ENCODE measurements at places on chromosomes 5 and 9.

- DNase-seq, result no peak
Measured at GRCh38 chr9:32524892-32525708, 896 bp downstream of the RIGI start.

- DNase-seq, result no peak
Measured at GRCh38 chr5:33933723-33934169, 2.4 kb upstream of the RXFP3 start.

DNA sequence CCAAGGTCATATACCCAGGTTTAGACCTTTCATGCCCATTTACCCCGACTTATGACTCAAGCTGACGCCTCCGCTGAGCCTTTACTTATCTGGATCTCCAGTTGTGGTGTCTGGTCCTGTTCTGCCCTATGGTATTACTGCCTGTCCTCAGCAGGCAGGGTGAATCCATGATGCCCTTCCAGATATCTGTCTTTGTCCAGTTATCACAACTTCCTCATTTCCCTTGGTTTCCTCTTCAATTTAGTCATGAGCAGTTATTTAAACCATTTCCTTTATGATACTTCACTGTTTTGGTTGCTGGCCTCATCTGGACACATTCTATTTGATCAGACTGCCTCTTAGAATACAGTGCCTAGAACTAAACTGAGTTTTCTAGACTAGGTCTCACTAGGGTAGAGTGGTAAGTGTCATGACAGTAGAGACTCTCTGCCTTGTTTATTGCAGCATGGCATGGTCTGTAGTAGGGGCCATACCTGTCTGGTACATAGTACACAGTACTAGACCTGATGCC, 93.3 kb downstream of the MELK start:
- DNase-seq, result no peak

GRCh38 chr5:76615759-76616158, 7.4 kb downstream of the F2RL2 start:
- no peak for DNase-seq

- no peak for DNase-seq
Measured at GRCh38 chr5:10988622-10989021, 227.6 kb upstream of the DAP start.

GRCh38 chr5:157463621-157464518, 3.9 kb downstream of the NIPAL4 start:
- no peak for DNase-seq

GRCh38 chr9:121220996-121221663, 19.5 kb upstream of the RAB14 start:
- DNase-seq, result no peak

DNA sequence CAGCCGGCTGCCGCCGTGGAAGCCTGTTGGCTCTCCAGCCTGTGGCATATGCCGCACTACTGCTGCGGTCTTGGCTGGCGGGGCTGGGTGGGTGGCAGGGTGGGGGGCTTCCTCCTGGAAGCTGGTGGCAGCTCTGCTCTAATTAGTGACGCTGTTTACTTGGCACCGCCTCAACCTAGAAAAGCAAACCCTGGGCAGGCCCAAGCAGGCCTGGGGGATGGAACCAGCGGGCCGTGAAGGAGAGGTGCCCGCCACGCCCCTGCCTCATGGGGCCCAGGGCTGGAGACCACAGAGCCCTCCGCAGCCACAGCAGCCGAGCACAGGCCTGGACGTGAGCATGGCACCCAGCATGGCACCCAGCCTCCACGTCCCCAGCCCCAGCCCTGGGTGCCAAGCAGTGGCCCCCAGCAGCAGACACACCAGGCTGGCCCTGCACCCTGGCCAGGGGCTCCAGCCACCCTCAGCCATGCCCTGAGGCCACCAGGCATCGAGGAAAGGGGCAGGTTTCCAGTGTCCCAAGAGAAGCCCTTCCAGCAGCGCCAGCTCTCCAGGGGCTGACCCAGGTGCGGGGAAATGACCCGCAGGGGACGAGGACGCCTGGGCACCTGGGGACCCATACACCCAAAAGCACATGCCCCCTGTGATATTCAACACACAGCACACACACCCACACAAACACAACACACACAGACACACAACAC, 5.4 kb upstream of the CCDC187 start:
- DNase-seq, result no peak

GRCh38 chr9:132503116-132503515, 79.3 kb upstream of the BARHL1 start:
- DNase-seq, result no peak

- DNase-seq, result no peak
Measured at GRCh38 chr5:170333161-170333910, 35.8 kb upstream of the LCP2 start.

- no peak for DNase-seq
Measured at GRCh38 chr9:13597427-13597826, 317.9 kb upstream of the MPDZ start.

GRCh38 chr5:114312658-114313057, 49.2 kb upstream of the KCNN2 start:
- no peak for DNase-seq

DNA sequence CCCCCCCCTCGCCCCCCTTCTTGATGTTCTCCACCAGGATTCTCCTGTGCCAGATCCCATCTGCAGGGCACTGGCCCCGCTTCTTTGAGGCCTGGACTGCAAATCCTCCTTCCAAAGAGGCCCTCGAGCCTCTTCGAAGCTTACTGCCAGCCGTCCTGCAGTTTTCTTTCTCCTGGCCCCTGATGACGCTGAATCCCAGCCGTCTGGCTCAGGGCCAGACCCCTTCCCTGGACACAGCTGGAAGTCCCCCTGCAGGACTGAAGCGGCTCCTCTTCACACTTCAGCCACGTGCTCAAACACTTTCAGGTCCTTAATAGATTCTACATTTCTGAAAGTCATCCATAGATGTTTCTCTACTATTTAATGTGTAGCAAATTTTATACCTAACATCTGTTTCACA, 121.5 kb downstream of the EHMT1 start:
- no peak for DNase-seq

- DNase-seq, result no peak
Measured at GRCh38 chr5:144202726-144203125, 32.1 kb downstream of the KCTD16 start.

- DNase-seq, result no peak
Measured at GRCh38 chr5:81572201-81572600, 178.3 kb upstream of the ACOT12 start.

DNA sequence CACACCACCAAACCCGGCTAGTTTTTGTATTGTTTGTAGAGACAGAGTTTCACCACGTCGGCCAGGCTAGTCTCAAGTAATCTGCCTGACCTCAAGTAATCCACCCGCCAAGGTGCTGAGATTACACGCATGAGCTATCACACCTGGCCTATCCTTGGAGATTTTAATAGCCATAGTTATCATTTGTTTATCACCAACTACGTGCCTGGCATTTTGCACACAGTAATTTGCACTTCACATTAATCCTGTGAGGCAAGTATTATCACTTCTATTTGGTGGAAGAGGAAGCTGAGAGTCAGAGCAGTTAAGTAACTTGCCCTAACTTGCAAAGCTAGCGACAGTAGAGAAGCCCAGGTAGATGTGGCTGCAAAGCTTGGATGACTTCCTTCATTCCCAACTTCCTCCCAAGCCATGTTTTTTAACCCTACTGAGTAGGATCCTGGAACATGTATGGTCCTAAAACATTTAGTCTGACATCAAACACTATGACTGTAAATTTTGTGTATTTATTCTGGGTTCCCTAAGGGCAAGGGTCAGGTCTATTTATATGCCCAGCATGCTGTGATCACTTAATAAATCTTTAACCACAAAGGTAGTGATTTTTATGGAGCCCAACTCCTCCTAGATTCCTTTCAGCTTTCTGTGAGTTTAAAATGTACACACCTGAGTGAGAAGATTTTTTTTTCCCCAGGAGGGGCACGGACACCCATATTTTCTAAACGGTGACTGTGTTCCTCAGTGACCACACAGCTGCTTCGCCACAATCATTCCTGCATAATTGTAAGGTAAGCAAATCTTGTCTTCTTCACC, 100.2 kb upstream of the RAI14 start:
- no peak for DNase-seq

DNA sequence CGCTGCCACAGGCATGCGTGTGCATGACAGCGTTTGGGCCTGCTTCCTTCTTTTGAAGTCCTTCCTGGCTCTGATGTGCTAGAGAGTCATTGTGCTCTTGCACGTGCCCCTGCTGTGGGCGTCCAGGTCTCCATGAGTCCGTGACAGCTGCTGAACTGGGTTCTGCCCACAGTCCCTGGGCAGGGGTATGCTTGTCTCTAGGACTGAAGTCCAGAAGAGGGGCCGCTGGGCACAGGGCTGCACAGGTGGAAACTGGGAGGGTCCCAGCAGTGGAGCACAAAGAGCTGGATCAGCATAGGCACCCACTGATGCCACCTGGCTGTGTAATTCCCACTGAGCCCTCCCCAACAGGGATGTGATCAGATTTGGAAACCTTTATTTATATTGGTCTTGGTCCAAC, 169.4 kb downstream of the IRX2 start:
- DNase-seq, result no peak

DNA sequence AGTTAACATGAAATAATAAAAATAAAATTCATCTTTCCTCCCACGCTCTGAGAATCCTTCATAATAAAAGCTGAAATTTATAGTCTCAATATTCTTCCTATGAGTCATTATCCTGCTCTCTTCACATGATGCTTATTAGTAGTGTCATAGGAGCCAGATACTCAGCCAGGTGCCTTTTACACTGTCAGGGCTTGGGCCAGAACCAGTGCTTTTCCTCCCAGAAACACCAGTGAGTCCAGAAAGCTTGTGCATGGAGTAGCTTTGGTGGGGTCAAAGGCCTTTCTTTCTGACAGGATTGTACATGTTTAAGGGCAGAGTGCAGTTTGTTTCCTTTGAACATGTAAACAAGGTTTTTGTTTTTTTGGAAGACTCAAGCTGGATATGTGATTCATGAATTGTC, 6.8 kb downstream of the LSM11 start:
- no peak for DNase-seq

DNA sequence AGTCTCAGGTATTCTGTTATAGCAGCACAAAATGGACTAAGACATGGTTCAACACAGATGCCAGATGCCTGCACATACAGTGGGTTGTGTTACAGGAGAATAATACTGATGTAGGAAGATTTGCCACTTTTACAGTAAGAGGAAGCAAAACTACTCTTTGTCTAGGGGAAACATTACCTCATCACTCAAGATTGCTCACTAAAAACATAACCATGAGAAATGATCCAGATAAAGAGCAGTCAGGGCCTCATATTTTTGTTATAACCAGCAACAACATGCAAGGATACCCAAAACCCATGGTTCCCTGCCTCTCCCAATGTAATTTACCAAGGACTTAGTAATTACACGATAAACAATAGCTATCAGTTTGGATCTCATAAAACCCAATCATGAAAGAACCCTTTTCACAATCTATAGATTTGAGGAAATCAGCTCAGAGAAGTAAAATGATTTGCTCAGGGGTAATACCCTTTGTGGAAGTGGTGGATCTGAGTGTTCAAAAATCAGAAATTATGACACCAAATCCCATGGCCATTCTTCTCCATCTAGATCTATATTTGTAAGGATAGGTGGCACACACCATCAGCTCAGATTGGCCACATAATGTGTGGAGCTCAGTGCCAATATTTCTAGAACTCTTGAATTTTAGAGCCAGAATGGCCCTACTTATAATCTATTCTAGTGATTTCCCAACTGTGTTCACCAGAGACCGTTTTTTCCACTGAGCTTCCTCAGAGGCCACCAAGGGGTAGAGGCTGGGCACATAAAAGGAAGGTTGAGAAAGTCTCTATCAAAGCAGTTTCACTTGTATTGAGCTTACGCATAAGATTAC, 27.8 kb downstream of the DPYSL3 start:
- DNase-seq, result no peak

GRCh38 chr9:6270896-6271295, 55.3 kb downstream of the IL33 start:
- no peak for DNase-seq

- no peak for DNase-seq
Measured at GRCh38 chr5:96146675-96147074, 185.0 kb upstream of the ELL2 start.

DNA sequence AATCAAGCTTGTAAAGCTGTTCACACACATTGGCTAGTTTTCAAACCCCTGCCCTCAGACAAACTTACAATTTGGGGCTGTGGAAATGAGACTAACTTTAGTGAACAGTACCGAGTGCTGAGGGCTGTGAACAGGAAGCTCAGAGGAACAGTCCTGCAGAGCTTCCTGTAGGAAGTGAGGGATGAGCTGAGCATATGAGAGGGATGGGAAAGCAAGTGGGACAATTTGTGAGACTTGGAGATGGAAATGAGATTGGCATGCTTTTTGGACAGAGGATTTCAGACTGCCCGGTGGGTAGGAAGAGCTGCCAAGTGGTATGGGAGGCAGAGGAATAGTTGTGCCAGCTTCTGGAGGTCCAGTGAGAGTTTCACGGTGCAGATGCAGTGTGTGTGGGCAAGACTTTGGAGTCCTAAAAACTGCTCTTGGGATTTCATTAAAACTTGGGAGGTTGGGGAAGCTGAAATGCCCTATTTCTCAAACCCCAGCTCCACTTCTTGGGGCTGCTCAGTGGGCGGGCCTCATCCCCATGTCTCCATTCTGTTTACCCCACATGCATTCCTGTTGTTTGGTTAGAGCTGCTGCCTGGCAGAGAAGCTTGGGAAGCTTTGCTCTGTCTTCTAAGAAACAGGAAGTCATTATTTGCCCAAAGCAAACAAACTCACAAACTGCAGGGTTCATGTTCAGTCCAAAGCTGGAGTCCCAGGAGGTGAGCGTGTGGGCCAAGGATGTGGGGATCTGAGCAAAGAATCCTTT, 267.5 kb downstream of the ZSWIM6 start:
- no peak for DNase-seq

GRCh38 chr5:133225671-133226152, 173.9 kb downstream of the HSPA4 start:
- no peak for DNase-seq

GRCh38 chr9:237141-237857, 22.6 kb downstream of the DOCK8 start:
- no peak for DNase-seq

GRCh38 chr9:89375191-89375760, 57.0 kb downstream of the SECISBP2 start:
- DNase-seq, result no peak

DNA sequence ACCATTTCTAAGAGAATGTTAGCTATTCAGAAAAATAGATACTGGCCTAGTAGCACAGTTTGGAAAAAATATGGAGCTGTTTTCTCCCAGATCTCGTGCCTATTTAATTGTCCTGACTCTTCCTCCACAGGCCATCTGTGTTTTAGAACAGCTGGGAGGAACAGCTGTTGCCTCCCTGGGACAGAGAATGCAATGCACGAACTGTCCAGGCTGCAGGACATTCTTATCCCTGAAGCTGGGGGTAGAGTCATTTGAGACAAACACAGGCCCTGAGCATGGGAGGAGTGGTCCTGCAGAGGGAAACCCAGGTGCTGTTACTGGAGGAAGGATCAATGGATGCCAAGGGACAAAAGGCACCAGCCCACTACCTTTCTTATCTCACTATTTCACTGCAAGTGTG, 20.9 kb upstream of the SPARC start:
- no peak for DNase-seq

DNA sequence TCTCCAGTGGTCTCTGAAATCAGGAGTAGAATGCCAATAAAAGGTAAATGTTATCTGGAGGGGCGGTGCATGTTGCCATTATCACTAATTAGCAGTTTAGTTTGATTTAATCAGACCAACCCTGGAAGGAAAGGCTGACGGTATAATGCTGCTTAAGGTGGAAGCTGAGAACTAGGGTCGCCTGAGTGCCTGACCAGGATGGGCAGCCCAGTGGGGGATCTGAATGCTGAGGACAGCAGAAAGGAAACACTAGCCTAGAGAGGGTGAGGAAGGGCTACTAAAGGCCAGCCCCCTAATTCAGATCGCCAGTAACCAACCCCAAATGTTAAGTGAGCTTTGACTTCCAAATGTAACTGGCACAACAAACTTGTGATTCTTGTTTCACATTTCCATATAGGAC, 172.2 kb downstream of the APBA1 start:
- DNase-seq, result no peak

GRCh38 chr9:21906213-21906612, 88.0 kb downstream of the CDKN2A start:
- DNase-seq, result no peak

All from anterior cingulate cortex (tissue), 58 donors.